ENCODE measurements at places on chromosomes 5 and 9. TPM values are rescaled to one million over a fixed set of nuclear protein-coding genes. Genes with fewer than 3 reads are reported as not detected.

The NELFB gene
- total RNA-seq = 54.9 TPM

The PKD2L2 gene
- total RNA-seq = not detected

The SPATA6L gene
- total RNA-seq = 1.7 TPM

The CAMSAP1 gene
- 21.0 TPM for total RNA-seq

The NR2F1 gene
- total RNA-seq = 40.9 TPM

The CDH9 gene
- not detected for total RNA-seq

The FRMPD1 gene
- 0.50 TPM for total RNA-seq

The OGN gene
- 16.6 TPM for total RNA-seq

The SH3RF2 gene
- 2.1 TPM for total RNA-seq

The PCDHB16 gene
- 3.3 TPM for total RNA-seq

The RAB14 gene
- total RNA-seq = 29.7 TPM

The GARIN3 gene
- not detected for total RNA-seq

The INSL4 gene
- not detected for total RNA-seq

The MEIKIN gene
- not detected for total RNA-seq

The REEP2 gene
- 24.5 TPM for total RNA-seq

The C9orf153 gene
- total RNA-seq = 0.46 TPM

The LCN12 gene
- total RNA-seq = not detected

The SLC45A2 gene
- not detected for total RNA-seq

The ABO gene
- 0.33 TPM for total RNA-seq

The TYRP1 gene
- not detected for total RNA-seq
